ENCODE measurements at places on chromosomes 16 and 17.

- DNase-seq, result no peak
Observed at GRCh38 chr17:6067060-6067459, 3.1 kb upstream of the WSCD1 start.

- DNase-seq, result peak; percentile 69
Observed at GRCh38 chr17:57892146-57892819, 42.4 kb upstream of the MRPS23 start.

DNA sequence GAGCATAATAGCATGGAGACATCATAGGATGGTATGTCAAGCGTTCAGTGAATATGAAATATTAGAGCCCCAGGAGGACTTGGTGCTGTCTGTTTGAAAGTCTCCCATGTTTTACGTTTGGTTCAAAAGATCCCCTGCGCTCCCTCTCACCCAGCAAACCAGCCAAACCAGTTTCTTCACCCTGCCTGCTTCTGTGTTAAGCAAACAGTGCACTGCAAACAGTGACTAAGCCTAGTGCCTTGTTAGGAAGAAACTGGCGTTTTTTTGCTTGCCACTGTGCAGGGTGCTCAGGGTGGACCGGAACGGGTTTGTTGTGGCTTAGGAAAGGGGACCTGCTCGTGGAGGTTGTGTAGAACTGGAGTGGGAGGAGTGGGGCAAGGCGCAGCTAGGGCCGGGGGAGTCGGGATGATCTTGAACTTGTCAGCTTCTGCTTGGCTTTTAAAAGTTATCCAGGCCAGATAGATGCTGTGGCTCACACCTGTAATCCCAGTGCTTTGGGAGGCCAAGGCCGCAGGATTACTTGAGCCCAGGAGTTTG, 7.7 kb downstream of the CDH1 start:
- DNase-seq, result no peak

- DNase-seq, result no peak
Observed at GRCh38 chr17:4064366-4064765, 78.5 kb downstream of the ZZEF1 start.

- DNase-seq, result no peak
Observed at GRCh38 chr17:76204277-76204676, 36.0 kb downstream of the RNF157 start.

DNA sequence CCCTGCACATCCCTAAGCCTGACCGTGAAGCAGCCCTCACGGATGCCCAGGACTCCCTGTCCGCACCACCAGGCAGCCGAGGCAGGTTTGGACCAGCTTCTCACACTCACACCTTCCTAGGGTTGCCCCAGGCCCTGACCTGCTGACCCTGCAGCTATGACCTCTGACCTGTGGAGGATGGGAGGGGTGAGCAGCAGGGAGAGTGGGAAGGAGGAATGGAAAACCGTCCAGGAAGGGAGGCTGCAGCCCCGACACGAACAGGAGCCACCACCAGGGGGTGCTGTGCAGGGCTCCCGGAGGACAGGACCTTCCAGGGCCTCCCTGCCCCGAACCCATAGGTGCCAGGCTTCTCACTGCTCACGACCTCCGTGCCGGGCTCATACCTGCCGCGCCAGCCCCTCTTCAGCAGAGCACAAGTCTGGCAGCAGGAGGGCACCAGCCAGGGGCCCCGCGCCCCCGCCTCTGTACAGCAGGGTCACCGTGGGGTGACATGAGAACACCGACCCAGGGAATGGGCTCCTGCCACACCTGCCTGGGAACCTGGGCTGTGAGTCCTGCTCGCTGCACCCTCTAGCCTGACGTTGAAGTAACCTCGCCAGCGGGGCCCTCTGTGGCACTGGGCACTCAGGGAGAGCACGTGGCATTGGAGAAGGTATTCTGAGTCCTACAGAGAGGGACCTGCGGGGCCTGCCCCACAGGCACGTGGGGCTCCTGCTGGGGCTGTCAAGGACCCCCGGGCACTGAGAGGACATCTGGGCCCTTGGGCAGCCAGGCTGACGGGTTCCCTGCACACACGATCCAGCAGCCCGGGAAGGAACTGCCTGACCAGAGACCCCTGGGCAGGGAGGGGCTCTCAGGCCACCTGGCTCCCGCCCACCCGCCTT, 37.6 kb downstream of the CTU2 start:
- DNase-seq, result no peak
